NCI-H1417 (cell line): ENCODE measurements at places on chromosomes 7 and 10.

- no peak for DNase-seq
These were observed 5.8 kb downstream of the MLXIPL start for GRCh38 chr7:73618538-73618937.

- DNase-seq, result no peak
These were observed 691.0 kb upstream of the MBL2 start for GRCh38 chr10:53463539-53463938.

DNA sequence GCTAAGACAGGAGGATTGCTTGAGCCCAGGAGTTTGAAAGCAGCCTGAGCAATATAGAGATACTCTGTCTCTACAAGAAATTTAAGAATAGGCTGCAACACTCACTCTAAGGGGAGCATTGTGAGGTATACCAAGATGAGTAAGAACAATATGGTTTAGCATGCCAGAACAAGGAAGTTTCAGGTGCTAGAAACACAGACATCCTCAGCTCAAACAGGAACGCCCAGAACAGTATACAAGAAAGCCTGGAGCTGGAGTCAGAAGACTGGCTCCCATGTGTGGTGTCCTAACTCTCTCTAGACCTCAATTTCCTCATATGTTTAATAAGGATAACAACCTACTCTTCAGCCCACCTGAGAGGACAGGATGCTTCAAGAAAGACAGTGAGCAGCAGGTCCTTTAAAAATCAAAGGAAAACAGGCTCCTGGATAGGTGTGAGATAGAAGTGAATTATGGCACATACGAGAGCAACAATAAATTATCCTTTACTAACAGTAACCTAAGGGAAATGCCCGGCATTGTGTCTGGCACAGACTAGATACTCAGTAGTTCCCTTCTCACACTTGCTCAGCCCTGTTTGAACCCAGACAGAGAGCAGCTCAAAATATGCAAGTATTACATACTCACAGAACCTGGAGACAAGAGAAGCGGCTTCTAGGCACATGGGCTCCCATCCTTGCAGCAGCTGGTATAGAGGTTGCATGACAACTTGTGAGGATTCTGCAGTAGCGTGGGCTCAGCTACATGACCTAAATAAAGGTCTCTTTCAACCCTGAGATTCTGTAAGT, 45.4 kb downstream of the KAT6B start:
- DNase-seq, result no peak

DNA sequence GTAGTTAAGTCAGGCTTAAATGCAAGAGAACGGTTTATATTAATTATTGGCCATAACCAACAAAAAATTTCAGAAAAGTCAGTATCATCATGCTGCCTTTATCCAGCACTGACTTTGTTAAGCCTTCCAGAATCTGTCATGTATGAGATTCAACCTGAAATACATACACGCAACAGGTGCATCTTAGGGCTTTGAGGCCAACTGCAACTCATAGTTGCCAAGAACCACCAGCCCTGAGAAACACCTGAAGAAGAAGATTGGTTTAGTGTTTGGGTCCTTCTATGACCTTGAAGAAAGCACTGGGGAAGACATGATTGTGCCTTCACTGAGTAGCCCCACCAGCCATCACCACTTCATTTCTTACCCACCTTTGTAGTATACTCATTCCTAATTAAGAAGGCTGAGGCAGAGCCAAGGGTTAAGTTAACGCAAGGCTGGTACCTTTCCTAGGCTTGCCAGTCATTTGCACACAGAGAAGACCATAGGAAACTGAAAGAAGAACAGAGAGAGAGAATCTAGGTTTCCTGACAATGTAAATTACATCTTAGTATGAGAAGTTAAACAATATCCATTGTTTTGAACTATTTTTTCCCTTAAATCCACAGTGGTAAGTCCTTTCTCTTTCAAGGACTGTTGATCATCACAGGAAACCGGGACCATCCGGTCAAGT, 200.1 kb upstream of the PRKCQ start:
- no peak for DNase-seq

- peak; percentile 82 for DNase-seq
These were observed 18.5 kb upstream of the SEMA3C start for GRCh38 chr7:80937336-80937735.

GRCh38 chr10:18196806-18197550, 56.8 kb downstream of the CACNB2 start:
- no peak for DNase-seq

DNA sequence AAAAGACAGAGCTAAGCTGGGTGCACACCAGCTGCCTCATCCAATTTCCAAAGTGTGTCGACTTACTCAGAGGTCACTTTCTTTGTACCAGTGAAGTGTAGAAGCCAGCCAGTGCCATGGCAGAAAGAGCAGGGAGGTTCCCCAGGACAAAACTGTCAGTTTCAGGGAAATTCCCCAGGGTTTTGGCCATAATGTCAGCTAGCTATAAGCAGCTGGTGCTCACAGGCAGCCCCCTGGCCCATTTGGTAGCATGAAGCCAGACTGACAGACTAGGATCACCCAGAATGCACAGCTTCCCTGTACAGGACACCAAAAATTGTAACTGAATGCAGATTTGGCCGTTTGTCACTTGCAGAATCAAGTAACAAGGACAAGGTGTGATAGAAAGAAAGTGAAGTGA, 28.6 kb downstream of the MRPL32 start:
- DNase-seq, result no peak

DNA sequence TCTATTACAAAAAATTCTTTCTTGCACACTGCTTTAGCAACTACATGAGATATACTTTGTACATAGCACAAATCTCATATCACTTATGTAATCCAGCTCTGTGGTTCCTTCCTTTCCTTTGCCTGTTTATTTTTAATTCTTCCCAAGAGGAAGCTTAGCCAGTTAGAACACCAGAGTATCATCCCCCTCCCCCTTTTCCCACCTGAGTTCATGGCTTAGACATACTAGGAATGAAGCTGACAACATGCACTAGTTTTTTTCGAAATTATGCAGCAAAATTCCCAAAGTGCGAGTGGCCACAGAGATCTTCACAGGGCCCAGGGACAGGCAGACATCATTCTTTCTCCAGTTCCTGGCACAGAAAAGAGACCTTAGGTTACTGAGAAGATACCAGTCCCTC, 17.8 kb downstream of the CAV1 start:
- no peak for DNase-seq

DNA sequence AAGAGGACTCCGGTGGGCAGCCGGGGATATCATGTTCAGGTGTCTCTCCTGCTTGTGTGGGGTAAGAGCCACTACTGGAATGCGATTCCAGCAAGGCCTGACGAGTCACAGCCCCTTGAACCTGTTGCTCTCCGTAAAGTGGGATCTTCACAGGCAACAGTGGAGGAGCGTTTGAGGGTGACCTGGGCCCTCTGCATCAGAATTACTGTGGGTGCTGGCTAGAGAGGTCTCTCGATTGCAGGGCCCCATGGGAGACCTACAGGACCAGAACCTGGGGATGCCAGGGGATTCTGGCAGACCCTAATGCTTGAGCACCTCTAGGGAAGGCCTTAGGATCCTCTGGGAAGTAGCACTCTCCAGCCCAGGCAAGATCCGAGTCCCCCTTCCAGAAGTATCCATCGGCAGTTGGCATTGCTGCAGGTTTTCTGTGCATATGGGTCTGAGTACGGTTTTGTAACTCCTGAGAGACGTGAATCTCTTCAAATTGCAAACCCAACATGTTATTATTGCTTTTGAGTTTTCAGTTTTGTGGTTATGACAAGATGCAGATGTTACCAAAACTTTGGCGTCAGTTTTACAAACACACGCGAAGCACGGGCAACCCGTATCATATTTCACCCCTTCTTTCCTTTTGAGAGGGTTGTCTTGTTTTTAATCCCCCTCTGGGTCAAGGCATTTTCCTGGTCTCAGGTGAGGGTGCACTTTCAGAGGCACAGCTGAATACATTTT, 4.6 kb downstream of the MGMT start:
- no peak for DNase-seq

- DNase-seq, result no peak
These were observed 77.9 kb downstream of the GRB10 start for GRCh38 chr7:50704844-50705243.

DNA sequence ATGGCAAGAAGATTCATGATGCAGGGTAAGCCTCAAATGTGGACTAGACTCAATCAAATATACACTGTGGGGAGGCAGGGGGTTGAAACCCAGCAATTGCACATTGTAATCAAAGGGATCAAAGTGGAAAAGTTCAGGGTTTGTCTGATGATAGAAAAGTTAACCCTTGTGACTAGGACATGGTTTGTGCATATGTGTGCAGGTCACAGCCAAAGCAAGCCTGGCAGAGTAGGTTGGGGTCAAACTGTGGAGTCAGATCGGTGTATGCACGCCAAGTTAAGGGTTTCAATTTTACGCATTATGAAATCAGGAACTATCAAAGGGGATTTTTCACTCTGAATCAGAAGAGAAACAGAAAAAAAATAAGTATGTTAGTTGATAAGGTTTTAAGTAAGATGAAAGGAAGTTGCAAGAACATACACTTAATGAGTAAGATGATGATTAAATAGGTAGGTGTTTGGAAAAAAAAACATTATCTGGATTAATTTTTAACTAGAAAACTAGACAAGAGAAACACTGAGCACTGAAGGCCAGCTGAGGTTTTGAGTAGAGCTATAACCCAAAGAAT, 188.3 kb downstream of the DGKB start:
- DNase-seq, result no peak

GRCh38 chr7:30727061-30727945, 24.6 kb upstream of the INMT start:
- DNase-seq, result no peak

DNA sequence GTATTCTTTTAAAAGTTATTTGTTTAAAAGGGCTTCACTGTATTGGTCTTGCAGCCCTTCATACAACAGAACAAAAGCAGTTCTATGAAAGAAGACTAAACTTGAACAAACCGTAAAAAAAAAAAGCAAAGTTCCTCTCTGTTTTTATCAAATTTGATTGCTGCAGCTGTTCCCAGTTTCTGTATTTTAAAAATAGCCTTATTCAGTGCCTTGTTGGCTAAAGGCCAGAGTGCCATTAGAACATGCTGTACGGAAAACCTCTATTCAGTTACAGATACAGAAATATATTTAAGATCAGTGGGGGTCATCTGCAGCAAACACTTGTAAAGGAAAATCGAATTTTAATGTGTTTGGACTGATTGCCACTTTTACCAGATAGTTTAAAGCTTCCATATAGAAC, 207.8 kb upstream of the ETV1 start:
- DNase-seq, result no peak

GRCh38 chr7:122970740-122971725, 24.5 kb downstream of the TAS2R16 start:
- DNase-seq, result peak; percentile 71
